ENCODE measurements at places on chromosomes 12 and 14. TPM values are rescaled to one million over a fixed set of nuclear protein-coding genes. Genes with fewer than 3 reads are reported as not detected.

The IL26 gene
- not detected for total RNA-seq

- no peak for DNase-seq
Observed at GRCh38 chr12:75041472-75041871, 168.2 kb downstream of the KCNC2 start.

The CRIP1 gene
- total RNA-seq, result 13.1 TPM

DNA sequence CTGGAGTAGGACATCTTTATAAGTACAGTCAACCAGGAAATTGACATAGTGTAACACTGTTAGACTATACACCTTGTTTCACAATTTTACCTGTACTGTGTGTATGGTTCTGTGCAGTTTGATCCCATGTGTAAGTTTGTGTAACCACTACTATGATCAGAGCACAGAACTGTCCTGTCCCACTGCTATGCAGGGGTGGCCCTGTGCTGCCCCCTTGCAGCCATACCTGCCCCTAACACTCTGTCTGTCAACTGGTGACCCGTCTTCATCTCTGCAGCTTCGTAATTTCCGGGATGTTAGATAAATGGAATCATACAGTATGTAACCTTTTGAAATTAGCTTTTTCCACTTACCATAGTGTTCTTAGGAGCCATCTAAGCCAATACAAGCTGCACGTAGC, 58.7 kb upstream of the RD3L start:
- DNase-seq, result no peak

The KCNC2 gene
- not detected for total RNA-seq

The CNTN1 gene
- 7.5 TPM for total RNA-seq

- DNase-seq, result no peak
Observed at GRCh38 chr14:53062856-53063255, 90.3 kb downstream of the DDHD1 start.

DNA sequence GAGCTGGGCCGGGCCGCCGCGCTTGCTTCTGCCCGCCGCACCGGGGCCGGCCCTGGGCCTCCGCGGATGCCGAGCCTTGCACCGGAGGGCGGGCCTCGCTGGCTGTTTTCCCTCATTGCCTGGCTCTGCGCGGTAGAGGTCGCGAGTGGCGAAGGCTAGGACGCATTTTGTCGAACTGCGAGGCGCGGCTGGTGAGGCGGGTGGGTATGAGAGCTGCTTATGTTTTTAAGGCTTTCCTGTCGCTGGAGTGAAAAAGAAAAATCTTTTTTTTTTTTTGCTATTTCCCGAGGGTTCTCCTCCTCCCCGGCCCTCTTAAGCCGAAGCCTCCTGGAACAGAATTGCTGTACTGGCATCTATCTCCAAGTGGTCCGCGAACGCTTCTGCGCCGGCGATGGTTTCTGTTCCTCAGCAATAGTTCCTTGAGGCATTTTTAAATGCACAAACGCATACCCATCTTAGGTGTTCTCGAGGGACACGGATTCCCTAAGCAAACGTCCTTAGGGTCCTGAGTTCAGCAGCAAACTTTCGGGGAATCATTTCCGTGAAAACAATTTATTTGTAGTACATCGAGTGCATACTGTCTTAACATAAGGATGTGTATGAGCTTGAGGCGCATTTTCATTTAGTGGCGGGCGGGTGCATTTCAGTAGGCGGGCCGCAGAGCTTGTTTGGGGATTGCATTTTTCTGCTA, 631 bp downstream of the RESF1 start:
- DNase-seq, result peak; percentile 37

GRCh38 chr12:92289629-92290349, 144.1 kb upstream of the BTG1 start:
- DNase-seq, result no peak

DNA sequence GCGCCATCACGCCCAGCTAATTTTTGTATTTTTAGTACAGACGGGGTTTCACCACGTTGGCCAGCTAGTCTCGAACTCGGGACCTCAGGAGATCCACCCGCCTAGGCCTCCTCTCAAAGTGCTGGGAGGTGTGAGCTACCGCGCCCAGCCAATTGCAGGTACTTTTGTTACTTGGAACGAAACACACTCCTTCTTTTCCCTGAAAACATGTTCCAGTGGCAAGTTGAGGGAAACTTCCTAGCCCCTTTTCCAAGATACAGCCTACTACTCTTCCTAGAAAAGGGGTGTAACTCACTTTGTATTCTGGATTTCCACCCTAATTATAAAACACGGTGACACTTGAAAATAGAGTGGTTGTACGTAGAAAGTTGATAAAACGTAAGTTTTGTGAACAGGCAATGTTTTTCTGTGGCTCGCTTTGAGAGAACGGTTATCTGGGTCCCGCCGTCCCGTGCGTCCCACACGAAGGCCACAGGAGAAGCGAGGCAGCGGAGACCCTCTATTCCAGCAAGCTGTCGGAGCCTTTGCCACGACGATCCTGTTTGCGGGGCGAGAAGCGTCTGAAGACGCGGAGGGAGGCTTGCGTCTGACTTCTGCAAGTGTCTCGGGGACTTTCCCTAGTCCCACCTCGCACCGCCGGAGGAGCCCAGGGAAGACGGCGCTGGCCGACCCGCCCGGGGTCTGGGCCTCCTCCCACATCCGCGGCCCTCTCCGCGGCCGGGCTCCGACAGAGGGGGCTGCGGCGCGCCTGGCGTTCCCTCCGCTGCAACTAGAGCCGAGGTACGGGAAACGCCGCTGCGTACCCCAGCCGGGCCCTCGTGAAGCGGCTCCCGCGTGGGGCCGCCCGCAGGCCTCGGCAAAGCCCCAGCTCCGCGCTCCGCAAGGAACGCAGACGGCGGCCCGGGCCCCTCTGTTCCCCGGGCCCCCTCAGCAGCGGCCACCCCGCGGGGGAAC, 745 bp downstream of the CDCA4 start:
- DNase-seq, result no peak

- no peak for DNase-seq
Observed at GRCh38 chr12:93785249-93786010, 108.3 kb downstream of the CRADD start.

GRCh38 chr12:52903855-52904508, 894 bp downstream of the KRT8 start:
- DNase-seq, result no peak

- DNase-seq, result no peak
Observed at GRCh38 chr12:19052689-19053088, 76.8 kb upstream of the PLEKHA5 start.

DNA sequence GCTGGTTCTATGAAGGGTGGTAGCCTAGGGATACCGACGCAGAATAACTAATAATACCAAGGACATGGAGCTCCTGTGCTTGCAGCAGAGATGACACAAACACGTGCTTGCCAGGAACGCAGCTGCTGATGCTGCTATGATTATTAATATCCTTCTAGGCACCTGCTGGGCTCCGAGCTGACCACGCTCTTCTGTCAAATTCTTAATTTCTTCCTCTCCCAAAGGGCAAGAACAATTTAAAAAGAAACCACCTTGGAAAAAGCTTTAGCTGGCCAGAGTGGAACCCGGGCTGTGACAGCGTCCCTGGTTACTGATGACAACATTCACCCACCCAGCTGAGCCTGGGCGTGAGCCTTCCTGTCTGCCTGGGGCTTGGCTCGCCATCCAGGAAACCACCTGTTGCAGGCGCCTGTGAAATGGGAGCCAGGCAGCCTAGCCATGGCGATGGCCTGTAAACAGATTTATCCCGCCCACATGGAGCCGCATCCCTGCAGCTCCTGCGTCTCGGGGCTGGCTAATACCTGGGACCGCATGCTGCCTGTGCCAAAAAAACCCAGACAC, 28.8 kb downstream of the CLMN start:
- DNase-seq, result peak; percentile 42

GRCh38 chr12:117142094-117142493, 42.9 kb upstream of the TESC start:
- DNase-seq, result no peak

- DNase-seq, result no peak
Observed at GRCh38 chr12:114704096-114704495, 20.1 kb upstream of the TBX3 start.

All from lower leg skin (tissue), 4 donors.